ENCODE measurements at places on chromosomes 5 and 9.

GRCh38 chr9:129669141-129669718 lies 3.8 kb downstream of the PRRX2 start:
- no peak for DNase-seq

- no peak for DNase-seq
Observed at GRCh38 chr5:16065831-16066230, 113.8 kb downstream of the MARCHF11 start.

GRCh38 chr5:80565330-80565729 lies 4.8 kb downstream of the ANKRD34B start:
- no peak for DNase-seq

DNA sequence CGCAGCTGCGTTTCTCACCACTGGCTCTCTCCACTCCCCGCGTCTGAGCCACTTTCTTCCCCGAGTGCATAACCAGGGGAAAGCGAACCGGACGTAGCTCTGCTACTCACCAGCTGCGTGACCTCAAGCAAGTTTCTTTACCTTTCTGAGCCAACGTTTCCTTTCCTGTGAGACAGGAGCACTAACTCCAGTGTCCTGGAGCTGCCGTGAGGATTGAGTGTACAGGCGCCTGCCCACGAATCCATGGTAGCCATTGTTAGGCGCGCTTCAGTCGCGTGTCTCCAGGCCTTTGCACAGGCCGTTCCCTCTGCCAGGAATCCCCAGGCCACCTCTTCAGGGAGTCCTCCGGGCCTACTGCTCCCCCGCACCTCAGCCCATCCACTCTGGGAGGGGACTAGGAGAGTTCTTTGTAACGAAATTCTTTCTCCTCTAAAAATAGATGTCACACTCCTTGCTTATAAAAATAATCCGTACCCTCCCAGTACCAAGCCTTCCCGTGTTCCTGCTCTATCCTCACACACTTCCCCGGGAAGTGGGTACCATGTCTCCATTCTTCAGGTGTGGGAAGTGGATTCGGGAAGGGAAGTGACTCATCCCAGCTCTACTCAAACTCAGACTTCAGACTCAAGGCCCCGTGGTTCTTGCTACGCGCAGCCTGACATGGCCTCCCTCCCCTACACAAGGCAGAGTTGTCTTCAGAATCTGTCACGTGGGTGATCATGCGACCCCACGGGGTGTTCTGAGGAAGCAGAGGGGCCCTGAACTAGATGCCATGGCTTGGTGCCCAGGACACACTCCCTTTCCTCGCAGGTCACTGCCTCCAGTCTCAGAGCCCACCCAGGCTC lies 16.1 kb upstream of the CRB2 start:
- no peak for DNase-seq

GRCh38 chr5:110880413-110880812 lies 141.6 kb downstream of the SLC25A46 start:
- no peak for DNase-seq
